ENCODE measurements at places on chromosomes 6 and 20. TPM values are rescaled to one million over a fixed set of nuclear protein-coding genes. Genes with fewer than 3 reads are reported as not detected.

- no peak for DNase-seq
Observed at GRCh38 chr6:97665446-97665845, 382.4 kb upstream of the MMS22L start.

DNA sequence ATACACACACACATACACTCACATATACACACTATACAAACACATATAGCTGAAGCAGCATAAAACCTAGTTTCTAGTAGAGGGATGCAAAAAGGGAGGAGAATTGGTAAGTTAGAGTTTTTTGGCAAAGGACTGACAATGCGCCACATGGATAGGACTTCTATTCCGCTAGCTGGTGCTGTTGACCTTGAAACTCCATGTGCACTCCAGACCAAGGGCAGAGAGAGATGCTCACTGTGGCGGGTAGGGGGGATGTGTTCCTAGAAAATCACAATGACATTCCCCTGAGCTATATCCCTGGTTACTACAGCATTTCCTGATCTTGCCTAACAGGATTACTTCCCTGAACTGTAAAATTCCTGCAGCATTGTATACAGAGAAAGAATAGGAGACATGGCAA lies 19.2 kb downstream of the MICA start:
- DNase-seq, result no peak

- no peak for DNase-seq
Observed at GRCh38 chr20:48758206-48758820, 69.5 kb downstream of the PREX1 start.

- DNase-seq, result peak; percentile 84
Observed at GRCh38 chr6:34341481-34341971, 50.9 kb downstream of the NUDT3 start.

- no peak for DNase-seq
Observed at GRCh38 chr20:1824181-1824580, 71.0 kb upstream of the SIRPA start.

DNA sequence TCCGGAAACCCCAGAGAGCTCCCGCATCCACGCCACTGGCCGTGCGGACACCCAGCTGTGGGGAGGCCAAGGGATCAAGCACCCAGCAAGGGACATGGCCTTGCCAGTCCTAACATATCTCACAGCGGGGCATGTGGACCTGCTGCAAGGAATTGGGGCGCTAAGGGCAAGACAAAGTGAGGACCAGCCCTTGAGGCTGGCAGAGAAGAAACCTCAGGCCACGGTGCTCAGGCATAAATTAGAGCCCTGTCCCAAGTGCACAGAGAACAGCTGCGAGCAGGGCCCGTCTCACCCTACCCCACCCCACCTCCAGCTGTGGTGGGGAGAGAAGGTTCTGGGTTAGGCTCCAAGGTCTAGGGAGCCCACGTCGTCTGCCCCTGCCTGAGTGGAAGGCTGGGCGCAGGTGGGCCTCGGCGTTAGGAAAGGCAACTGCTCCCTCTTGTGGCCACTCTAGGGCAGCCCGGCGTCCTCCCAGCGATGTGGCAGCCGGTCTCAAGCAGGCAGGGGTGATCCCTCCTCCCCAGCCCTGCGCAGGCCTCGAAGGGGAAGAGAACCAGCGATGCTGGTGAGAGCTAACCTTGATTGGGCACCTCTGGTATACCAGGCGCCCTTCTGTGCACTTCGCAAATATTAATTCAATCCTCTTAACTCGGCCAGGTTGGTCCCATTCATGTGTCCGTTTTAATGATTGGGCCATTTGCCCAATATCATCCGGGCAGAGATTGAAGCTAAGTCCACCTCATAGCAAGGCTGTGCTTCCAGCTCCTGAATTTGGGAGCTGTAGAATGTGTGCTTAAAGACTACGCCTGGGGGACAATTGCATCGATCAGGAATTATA lies 235.8 kb downstream of the NFATC2 start:
- DNase-seq, result peak; percentile 63

- DNase-seq, result no peak
Observed at GRCh38 chr6:104218116-104218515, 641.6 kb downstream of the HACE1 start.

DNA sequence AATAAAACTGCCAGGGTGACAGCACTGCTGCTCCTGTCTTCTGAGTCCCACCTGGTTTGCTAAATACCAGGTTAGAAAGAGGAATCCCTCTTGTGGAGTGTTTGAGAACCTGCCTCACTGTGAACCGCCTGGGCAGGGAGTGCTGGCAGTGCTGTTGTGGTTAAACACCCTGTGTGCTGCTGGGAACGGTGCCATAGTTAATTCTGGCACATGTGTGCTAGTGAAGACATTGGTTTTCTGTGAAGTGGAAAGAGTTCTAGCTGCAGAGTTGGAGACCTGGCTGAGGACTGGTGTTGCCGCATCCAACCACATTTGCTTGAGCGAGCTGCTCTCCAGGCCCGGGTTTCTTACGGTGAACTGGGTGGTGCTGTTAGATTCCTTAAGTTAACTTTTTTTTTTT lies 72.7 kb downstream of the IGF2R start:
- DNase-seq, result no peak

GRCh38 chr6:48986845-48987244 lies 476.2 kb downstream of the MMUT start:
- no peak for DNase-seq

DNA sequence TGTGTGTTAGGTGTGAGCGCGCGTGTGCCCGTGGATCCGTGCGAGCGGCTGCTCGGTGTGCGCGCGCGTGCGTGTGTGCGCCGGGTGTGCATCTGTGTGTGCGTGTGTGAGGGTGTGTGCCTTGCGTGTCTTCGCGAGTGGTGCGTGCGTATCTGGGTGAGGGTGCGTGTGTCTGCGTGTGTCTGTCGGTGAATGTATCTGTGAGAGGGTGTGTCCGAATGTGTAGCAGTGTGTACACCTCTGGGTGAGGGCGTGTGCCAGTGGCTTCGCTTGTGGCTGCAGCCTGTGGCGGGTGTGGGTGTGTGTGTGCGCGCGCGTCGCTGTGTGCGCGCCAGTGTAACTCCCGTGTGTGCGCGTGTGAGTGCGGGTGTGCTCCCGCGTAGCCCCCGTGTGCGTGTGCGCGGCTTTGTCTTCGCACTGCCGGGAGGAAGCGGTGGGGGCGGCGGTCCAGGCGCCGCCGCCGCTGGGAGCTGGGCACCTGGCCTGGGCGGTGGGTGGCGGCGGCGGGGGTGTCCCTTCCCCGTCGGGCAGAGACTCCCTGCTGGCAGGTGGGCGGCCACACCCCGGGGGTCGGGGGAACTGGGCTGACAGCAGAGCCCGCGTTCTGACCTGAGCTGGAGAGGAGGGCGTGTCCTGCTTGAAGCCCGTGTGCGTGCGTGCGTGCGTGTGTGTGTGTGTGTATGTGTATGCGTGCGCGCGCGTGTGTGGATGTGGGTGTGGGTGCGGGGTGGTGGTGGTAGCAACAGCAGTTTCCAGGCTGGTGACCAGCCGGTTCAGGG lies 61.3 kb upstream of the EPB41L1 start:
- peak; percentile 24 for DNase-seq

- DNase-seq, result no peak
Observed at GRCh38 chr20:64149141-64149540, 15.1 kb upstream of the MYT1 start.

DNA sequence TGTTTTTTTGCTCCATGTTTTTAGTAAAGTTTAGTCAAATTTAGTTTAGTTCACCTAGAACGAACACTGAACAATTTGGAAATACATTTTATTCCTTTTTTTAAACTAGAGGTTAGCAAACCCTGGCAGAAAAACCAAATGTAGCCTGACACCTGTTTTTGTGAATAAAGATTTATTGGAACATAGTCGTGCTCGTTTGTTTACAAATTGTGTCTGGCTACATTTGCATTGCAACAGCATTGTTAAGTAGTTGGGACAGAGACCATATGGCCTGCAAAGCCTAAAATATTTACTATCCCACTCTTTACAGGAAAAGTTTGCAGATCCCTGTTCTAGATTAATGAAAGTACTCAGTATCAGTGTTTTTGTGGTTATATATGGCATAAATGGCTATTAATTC lies 56.9 kb downstream of the CD109 start:
- DNase-seq, result no peak

- DNase-seq, result peak; percentile 79
Observed at GRCh38 chr6:105424175-105424783, 21.4 kb upstream of the PREP start.

The TNF gene
- not detected for polyA plus RNA-seq

The GSTA3 gene
- not detected for polyA plus RNA-seq

The ALDH5A1 gene
- polyA plus RNA-seq, result 0.51 TPM

The HLA-DQA2 gene
- not detected for polyA plus RNA-seq
